ENCODE measurements at places on chromosomes 4 and X.

- H3K27ac ChIP-seq = no peak overlapping the region
- no peaks in the 10 kb centered on the region for H3K4me1 ChIP-seq
- H3K36me3 ChIP-seq = no peaks in the 10 kb centered on the region
- no peak for DNase-seq
These were observed 183.3 kb downstream of the KDR start for GRCh38 chr4:54941994-54942552.

DNA sequence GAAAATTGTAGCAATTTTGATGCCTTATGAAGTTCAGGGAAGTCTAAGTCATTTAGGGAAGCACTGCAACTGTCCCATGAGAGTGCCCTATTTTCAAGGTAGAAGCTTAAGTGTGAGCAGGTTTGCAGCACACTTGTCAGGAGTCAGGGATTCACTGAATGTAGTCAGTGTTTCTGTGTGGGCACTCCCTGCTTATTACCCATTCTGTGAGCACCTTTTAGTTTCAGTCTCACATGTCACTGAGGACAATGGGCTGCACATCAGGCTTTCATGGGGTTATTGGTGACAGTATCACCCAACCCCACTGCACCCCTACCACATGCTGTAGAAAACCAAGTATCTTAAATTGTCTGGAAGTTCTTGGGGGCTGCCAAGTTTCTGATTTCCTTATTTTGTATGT, 2.9 kb upstream of the CCNG2 start:
- H3K4me3 ChIP-seq = no peak overlapping the region
- no peak overlapping the region for H3K27ac ChIP-seq
- no peaks in the 10 kb centered on the region for H3K27me3 ChIP-seq
- DNase-seq = no peak
- H3K4me1 ChIP-seq = peaks cover 31% of the 10 kb centered on the region

DNA sequence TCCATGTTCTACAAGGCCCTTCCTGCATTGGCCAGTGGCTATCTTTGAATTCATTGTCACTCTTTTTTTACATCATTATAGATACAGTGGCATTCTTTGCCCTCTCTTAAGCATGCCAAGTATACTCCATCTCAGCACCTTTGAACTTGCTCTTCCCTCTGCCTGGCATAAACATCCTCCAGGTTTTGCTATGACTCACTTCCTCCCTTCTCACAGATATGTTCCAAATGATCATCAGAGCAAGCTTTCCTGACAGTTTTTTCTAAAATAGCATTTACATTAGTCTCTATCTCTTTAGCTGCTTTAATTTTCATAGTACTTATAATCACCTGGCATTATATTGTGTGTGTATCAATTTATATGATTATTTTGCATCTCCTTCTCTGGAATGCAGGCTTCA, 553.3 kb upstream of the MAGEB2 start:
- DNase-seq = no peak
- no peaks in the 10 kb centered on the region for H3K36me3 ChIP-seq
- H3K27ac ChIP-seq = no peak overlapping the region
- no peaks in the 10 kb centered on the region for H3K27me3 ChIP-seq
- no peak overlapping the region for H3K4me3 ChIP-seq
- H3K4me1 ChIP-seq = no peaks in the 10 kb centered on the region

DNA sequence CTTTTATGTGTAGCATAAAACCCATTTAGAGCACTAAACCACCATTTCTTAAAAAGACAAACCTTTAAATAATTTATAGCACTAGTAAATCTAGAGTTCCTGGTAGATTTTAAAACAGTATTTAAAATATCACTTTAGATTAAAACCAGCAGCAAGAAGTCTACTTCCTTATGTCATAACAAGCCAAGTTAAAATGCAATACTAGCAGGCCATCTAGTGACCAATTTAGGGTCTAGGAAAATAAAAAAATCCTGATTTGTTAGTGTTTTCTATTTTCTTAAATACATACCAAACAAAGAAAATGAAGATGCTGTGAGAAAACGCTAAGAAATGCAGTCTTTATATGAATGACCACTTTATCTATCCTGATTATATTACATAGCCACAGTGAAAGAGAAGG, 53.9 kb downstream of the PAPSS1 start:
- no peaks in the 10 kb centered on the region for H3K27me3 ChIP-seq
- no peaks in the 10 kb centered on the region for H3K36me3 ChIP-seq
- no peak for DNase-seq
- no peak overlapping the region for H3K4me3 ChIP-seq
- peaks cover 6% of the 10 kb centered on the region for H3K4me1 ChIP-seq

DNA sequence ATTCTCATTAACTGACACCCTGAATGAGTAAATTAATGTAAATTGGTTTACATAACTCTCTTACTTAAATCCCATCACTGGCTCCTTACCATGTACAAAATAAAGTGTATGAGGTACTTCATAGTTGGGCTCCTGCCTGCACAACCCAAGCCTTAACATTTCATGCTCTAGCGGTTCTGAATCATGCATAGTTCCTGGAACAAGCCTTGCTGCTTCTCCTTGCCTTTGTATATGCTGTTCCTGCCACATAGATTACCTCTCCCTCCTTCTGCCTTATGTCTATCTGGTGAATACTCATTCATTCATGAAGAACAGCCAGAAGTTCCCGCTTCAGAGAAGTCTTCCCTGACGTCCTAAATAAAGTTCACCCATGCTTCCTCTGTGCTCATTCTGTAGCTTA, 594.7 kb downstream of the SMARCA1 start:
- H3K4me1 ChIP-seq = no peaks in the 10 kb centered on the region
- H3K27me3 ChIP-seq = no peaks in the 10 kb centered on the region
- no peak overlapping the region for H3K27ac ChIP-seq
- no peaks in the 10 kb centered on the region for H3K36me3 ChIP-seq
- no peak for DNase-seq

DNA sequence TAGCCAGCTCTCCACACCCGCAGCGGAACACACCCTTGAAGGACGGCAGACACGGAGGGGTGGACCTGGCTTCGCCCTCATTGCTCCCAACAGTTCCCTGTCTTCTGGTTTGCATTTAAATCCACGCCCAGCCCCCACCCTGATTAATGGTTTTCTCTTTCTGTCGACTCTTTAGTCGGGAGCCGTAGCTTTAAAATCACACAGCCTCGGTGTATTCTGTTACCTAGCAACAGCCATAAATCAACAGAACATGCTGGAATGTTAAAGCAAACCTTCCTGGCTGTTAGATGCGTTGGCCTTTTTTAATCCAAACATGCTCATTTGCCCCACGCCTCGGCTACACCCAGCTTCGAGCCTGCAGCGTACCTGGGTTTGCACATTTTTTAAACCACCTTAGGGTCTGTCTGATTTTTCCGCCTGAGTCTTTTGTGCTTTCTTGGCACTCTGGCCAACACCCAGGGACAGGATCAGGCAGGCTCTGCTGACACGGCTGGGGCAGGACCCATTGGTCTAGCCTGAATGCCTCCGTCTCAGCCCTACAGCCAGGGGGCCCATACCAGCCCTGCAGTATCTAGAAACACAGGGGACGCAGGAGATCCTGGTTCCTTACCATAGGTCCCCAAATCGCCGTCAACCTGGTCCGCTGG, 21.4 kb upstream of the PPP2R2C start:
- peak overlapping the region; percentile 28 for H3K4me3 ChIP-seq
- H3K27ac ChIP-seq = no peak overlapping the region
- H3K4me1 ChIP-seq = peaks cover 11% of the 10 kb centered on the region
- H3K36me3 ChIP-seq = no peaks in the 10 kb centered on the region

GRCh38 chr4:183876268-183876934, 28.7 kb upstream of the STOX2 start:
- peak overlapping the region; percentile 64 for H3K27ac ChIP-seq
- peak overlapping the region; percentile 50 for H3K4me3 ChIP-seq
- DNase-seq = no peak
- H3K36me3 ChIP-seq = no peaks in the 10 kb centered on the region
- H3K27me3 ChIP-seq = no peaks in the 10 kb centered on the region
- peaks cover 21% of the 10 kb centered on the region for H3K4me1 ChIP-seq

GRCh38 chr4:76894537-76895255, 3.2 kb downstream of the SOWAHB start:
- no peak overlapping the region for H3K27ac ChIP-seq
- H3K27me3 ChIP-seq = peaks cover 42% of the 10 kb centered on the region
- H3K4me3 ChIP-seq = no peak overlapping the region
- no peak for DNase-seq

- no peaks in the 10 kb centered on the region for H3K36me3 ChIP-seq
- peaks cover 12% of the 10 kb centered on the region for H3K4me1 ChIP-seq
- DNase-seq = no peak
- H3K4me3 ChIP-seq = no peak overlapping the region
- no peaks in the 10 kb centered on the region for H3K27me3 ChIP-seq
These were observed 1.8 kb downstream of the TAFAZZIN start for GRCh38 chrX:154413142-154413541.

DNA sequence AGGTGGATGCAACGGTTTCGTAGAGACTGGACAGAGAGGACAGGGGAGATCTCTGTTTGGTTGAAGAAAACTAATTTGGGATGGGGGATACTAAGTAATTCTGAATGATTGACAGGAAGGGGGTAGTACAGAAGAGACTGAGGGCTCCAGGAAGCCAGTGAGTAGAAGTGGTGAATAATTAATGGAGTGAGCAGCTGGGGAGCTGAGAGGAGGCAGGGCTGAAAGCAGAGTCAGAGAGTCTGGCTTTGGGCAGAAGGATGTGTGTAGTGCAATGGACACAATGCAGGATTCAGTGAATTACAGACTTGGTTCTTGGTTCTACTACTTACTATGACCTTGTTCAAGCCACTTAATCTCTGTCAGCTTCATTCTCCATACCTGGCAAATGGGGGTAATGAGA, 161.7 kb downstream of the RBMX2 start:
- no peaks in the 10 kb centered on the region for H3K27me3 ChIP-seq
- no peaks in the 10 kb centered on the region for H3K36me3 ChIP-seq
- H3K4me1 ChIP-seq = no peaks in the 10 kb centered on the region
- H3K27ac ChIP-seq = no peak overlapping the region
- no peak overlapping the region for H3K4me3 ChIP-seq

DNA sequence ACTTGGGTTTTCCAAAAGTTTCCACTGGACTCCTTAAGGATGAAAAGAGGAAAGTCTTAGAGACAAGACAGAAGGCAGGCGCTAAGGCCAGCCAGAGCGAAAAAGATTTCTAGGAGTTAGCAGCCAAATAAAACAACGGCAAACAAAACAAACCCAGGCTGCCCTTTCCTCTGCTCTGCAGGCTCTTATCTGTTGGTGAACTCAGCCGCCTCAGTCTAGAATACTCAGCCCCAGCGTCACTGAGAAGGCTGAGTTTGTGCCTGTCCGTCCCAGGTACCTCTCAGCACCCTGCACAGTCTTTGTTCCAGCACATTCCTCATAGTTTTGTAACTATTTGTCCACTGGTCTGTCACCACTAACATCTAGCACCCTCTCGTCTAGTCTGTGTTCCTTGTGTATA, 75.6 kb upstream of the FAM9C start:
- H3K4me1 ChIP-seq = peaks cover 9% of the 10 kb centered on the region
- no peaks in the 10 kb centered on the region for H3K36me3 ChIP-seq
- no peak for DNase-seq
- H3K27me3 ChIP-seq = no peaks in the 10 kb centered on the region

DNA sequence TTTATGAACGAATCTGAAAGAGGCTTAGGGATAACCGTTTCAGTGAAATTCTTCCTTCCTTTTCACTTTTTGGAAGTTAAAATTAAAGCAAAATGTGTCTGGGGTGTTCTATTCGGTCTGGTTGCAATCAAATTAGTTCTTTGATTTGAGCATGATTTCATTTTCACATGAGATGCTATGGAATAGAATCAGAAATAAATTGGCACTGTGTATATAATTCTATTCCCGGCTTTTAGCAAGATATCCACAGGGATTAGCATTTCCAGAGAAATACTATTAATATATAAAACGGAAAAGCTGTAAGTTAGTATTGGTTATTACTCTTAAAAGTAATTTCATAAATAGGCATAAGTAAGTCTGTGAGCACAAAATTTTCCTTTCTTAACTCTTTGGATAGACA, 1676.8 kb upstream of the PCDH7 start:
- no peaks in the 10 kb centered on the region for H3K27me3 ChIP-seq
- DNase-seq = no peak
- H3K27ac ChIP-seq = no peak overlapping the region
- H3K36me3 ChIP-seq = no peaks in the 10 kb centered on the region
- H3K4me1 ChIP-seq = no peaks in the 10 kb centered on the region
- no peak overlapping the region for H3K4me3 ChIP-seq

GRCh38 chrX:148958901-148959300, 458.5 kb downstream of the AFF2 start:
- H3K4me1 ChIP-seq = no peaks in the 10 kb centered on the region
- no peak overlapping the region for H3K27ac ChIP-seq
- no peak for DNase-seq
- no peak overlapping the region for H3K4me3 ChIP-seq
- H3K36me3 ChIP-seq = no peaks in the 10 kb centered on the region

GRCh38 chr4:180057299-180057721, 2185.9 kb upstream of the TENM3 start:
- peaks cover 51% of the 10 kb centered on the region for H3K27me3 ChIP-seq
- no peaks in the 10 kb centered on the region for H3K36me3 ChIP-seq
- H3K27ac ChIP-seq = no peak overlapping the region
- H3K4me1 ChIP-seq = peaks cover 25% of the 10 kb centered on the region

GRCh38 chr4:33725861-33726260, 2518.5 kb downstream of the ARAP2 start:
- no peak overlapping the region for H3K4me3 ChIP-seq
- H3K36me3 ChIP-seq = no peaks in the 10 kb centered on the region
- H3K27me3 ChIP-seq = no peaks in the 10 kb centered on the region
- no peaks in the 10 kb centered on the region for H3K4me1 ChIP-seq
- H3K27ac ChIP-seq = no peak overlapping the region

DNA sequence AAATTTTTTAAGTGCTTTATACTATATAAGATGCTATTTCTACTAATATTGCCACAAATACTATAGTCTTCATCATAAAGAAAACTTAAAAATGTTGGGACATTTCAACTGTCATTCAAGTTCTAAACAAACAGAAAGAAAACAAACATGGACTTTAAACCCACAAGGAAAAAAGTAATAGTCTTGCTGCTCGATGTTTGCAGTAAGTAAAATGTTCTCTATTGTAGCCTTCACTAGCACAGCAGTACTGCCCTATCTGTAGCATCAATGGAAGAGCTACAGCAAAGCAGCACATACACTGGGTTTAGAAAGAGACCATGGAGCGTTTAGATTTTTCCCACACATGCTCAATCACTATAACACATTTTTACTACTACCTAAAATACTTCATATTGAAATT, 146.8 kb downstream of the KLHL13 start:
- no peaks in the 10 kb centered on the region for H3K27me3 ChIP-seq
- no peak for DNase-seq

GRCh38 chr4:184165291-184165690, 52.4 kb downstream of the ENPP6 start:
- no peak overlapping the region for H3K27ac ChIP-seq
- no peaks in the 10 kb centered on the region for H3K36me3 ChIP-seq
- peaks cover 9% of the 10 kb centered on the region for H3K4me1 ChIP-seq
- H3K4me3 ChIP-seq = no peak overlapping the region
- no peak for DNase-seq
- H3K27me3 ChIP-seq = peaks cover 10% of the 10 kb centered on the region

DNA sequence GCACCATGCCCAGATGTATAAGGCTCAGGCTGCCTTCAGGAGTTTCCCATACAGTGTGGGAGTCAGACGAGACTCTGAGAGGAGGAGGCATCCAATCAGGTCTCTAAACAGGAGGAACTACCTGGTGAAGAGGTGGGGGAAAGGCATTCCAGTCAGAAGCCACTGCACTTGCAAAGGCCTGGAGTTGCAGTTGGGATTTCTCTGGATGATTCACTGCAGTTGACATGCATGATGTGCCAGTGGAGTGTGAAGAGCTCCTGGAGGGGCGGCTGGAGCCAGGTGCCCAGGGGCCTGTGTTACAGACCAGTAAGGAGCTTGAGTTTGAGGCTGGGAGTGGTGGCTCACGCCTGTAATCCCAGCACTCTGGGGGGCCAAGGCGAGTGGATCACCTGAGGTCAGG, 339.1 kb downstream of the ARHGAP10 start:
- DNase-seq = no peak
- H3K4me3 ChIP-seq = no peak overlapping the region
- H3K4me1 ChIP-seq = no peaks in the 10 kb centered on the region
- H3K27ac ChIP-seq = no peak overlapping the region

All from suprapubic skin (tissue), 4 donors.